ENCODE measurements at places on chromosomes 5 and 9.

GRCh38 chr5:113531481-113532159 lies 18.1 kb downstream of the YTHDC2 start:
- no peak for DNase-seq

DNA sequence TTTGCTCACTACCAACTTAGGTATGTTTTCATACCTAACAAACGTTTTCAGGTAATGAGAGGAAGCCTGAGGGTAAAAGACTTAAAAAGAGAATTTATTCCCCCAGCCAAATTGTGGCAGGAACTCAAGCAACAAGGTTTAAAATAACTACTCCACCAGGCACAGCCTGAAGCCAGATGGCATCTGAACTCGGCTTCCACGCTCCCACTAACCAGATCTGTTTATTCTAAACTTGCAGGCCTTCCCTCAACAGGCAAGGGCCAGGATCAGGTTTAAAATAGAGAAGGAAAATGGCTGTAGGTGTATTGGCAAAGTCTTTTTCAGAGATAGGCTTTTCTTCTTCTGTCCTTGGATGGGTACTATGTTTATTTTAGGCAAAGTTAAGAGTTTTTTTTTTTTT lies 89.4 kb downstream of the OTULIN start:
- DNase-seq = no peak

DNA sequence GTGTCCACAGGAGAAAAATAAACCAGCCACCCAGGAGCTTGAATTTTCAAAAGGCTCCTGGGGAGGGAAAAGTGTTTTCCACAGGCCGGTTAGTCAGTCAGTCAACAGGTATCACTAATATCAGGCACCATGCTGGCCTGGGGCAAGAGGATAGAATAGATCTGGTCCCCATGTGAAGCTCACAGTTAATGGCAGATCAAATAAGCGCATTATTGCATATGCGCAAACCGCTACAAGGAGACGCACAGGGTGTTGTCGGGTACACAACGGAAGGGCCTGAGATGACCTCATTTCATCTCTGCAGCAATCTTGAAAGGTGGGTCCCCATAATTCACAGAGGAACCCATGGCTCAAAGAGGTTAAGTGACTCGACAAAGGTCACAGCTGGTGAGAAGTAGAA lies 260.7 kb downstream of the CRB2 start:
- DNase-seq = no peak

DNA sequence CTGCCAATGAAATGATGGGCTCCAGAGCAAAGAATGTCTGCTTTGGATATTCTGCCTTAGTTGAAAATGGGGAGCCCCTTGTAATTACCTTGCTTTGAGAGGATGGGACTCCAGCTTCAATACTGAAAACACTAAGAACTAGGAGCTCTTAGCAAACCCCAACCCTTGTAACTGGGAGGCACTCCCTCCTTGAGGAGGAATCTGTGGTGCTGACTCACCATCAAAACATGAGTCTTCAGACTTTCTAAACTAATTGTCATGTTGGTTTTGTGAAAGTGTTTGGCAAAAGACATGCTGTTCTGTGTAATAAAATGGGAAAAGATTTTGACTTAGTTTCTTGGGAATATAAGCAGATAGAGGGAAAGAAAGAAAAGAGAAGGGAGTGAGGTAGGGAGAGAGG lies 91.9 kb upstream of the PTPRD start:
- DNase-seq = no peak

GRCh38 chr5:131169810-131170539 lies 769 bp upstream of the LYRM7 start:
- no peak for DNase-seq

DNA sequence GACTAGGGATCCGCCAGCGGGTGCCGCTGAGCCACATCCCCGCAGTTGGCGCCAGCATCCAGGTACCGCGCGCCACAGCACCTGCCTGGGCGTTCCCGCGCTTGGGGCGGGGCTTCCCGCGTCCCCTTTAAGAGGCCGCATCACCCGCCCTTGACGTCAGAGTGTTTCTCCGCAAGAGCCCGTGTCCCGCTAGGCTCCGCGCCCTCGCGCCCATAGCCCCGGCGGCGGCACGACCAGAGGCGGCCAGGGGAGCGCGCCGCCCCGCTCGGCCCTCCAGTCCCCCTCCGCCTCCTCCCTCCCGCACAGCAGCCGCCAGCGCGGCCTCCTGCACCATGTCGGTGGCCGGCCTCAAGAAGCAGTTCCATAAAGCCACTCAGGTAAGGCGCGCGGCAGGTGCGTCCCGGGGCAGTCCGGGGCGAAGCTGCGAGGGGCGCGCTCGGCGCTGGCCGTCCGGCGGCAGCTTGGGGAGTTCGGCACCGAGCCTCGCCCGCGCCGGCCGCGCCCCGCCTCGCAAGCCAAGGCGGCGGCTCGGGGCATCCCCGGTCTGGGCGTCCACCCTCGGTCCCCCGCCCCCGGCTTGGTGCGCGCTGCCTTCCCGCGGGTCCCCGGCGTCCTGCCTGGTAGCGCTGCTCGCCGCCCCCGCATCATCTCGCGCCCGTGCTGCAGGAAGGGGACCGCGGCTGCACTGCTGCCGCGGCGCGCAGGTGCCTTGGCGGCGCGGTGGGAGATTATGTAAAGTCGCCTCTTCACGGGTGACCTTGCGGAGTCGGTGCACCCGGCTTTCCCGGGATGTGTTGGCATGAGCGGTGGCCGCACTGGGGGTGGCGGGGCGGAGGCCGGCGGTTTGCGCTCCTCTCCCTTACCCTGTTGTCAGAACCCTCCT lies at the start of gene SH3GL2:
Gene SH3GL2, plus strand, starts transcription at position 156 of the 883 bp plus-strand sequence.
- no peak for DNase-seq

GRCh38 chr9:98861781-98862504 lies 54.5 kb downstream of the GALNT12 start:
- no peak for DNase-seq

GRCh38 chr5:32710550-32711361 lies at the start of gene NPR3:
NPR3 (plus strand) TSS chr5:32711321; CDS start chr5:32711777, 456 bp downstream.
- no peak for DNase-seq

- DNase-seq = no peak
Observed at GRCh38 chr9:76180541-76180940, 213.7 kb downstream of the RFK start.

- DNase-seq = no peak
Observed at GRCh38 chr5:57929271-57929670, 446.7 kb upstream of the ACTBL2 start.

DNA sequence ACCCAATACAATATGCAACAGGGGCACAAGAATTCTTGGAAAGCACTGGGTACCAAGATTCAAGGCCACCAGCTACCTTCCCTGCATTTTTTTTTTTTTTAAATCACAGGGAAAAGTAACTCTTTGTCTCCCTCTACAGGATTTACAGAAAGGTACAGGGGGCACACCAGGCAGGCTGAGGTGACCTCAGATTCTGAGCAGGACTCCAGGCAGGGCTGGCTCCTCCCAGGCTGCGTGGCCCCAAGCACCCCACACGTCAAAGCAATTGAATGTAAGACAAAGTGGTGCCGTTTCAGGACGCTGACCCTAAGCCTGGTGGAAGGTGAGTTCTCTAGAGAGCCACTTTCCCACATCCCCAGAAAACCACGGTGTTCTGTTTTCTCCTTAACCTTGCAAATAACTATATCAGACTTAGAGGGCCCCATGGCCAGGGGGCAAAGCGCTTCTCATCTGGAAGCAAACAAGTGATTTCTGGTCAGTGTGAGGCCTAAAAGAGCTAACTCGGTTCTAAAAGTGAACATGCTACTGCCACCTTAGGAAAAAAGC lies 222.6 kb downstream of the ROR2 start:
- no peak for DNase-seq

GRCh38 chr9:107898761-107899160 lies 409.2 kb upstream of the KLF4 start:
- DNase-seq = no peak

DNA sequence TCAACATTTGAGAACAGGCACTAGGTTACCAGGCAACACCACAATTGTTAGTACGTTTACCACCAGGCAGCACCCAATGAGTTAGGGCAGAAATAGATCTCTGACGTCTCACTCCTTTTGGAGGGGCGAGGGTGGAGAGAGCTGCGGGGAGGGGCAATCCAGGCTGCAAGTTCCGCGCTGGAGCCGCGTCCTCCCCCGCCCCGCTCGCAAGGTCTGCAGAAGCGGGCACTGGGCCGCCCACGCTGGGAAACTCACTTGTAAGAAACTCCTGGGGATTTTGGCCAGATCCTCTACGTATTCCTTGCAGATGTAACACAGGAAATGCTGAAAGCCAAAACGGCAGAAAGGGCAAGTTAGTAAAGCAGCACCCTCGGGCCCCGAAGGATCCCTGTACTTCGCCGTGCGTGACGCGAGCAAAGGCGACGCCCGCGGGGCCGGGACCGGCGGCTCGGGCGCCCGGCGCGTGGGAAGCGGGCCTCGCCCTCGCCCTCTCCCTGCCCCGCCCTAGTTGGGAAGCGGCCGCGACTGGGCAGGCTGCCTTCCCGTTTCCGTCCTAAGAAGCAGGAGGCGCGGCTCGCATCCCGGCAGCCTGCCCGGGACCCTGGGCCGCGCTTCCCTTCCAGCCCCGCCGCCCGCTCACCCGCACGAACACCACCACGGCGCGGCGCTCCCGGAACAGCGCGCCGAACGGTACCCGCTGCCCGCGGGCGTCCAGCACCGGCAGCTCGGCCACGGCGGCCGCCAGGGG lies 493 bp downstream of the PRXL2C start:
- DNase-seq = peak; percentile 59

DNA sequence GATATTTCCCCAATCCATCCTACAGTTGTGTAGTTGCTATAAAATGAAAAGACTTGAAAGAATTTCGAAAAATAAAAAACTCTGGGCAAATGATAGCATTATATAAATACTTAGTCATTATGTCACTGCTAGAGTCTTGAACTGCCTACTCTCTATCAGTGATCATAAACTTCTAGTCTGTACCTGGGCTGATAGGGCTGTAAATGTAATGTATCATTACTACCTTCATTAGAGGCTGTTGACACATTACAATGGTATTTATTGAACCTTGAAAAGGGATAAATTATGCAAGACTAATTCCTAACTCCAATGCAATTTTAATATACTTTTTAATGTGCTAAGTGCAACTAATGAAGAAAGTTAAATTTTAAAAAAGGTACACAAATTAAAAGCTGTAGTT lies 214.1 kb upstream of the EFNA5 start:
- no peak for DNase-seq

GRCh38 chr9:88085476-88085875 lies 52.8 kb downstream of the SPATA31C2 start:
- DNase-seq = no peak

- no peak for DNase-seq
Observed at GRCh38 chr9:105144841-105145240, 99.6 kb upstream of the SLC44A1 start.

- DNase-seq = no peak
Observed at GRCh38 chr9:90552317-90552716, 90.3 kb downstream of the DIRAS2 start.

- no peak for DNase-seq
Observed at GRCh38 chr5:73591102-73591695, 25.7 kb downstream of the UTP15 start.

- no peak for DNase-seq
Observed at GRCh38 chr5:33072296-33072695, 361.2 kb downstream of the NPR3 start.

- DNase-seq = peak; percentile 86
Observed at GRCh38 chr9:131393622-131394463, at the start of gene PRRC2B. PRRC2B (plus strand) TSS chr9:131394086; CDS start chr9:131430145, 36,059 bp downstream.

- peak; percentile 11 for DNase-seq
Observed at GRCh38 chr5:77210964-77211690, 647 bp downstream of the PDE8B start.

DNA sequence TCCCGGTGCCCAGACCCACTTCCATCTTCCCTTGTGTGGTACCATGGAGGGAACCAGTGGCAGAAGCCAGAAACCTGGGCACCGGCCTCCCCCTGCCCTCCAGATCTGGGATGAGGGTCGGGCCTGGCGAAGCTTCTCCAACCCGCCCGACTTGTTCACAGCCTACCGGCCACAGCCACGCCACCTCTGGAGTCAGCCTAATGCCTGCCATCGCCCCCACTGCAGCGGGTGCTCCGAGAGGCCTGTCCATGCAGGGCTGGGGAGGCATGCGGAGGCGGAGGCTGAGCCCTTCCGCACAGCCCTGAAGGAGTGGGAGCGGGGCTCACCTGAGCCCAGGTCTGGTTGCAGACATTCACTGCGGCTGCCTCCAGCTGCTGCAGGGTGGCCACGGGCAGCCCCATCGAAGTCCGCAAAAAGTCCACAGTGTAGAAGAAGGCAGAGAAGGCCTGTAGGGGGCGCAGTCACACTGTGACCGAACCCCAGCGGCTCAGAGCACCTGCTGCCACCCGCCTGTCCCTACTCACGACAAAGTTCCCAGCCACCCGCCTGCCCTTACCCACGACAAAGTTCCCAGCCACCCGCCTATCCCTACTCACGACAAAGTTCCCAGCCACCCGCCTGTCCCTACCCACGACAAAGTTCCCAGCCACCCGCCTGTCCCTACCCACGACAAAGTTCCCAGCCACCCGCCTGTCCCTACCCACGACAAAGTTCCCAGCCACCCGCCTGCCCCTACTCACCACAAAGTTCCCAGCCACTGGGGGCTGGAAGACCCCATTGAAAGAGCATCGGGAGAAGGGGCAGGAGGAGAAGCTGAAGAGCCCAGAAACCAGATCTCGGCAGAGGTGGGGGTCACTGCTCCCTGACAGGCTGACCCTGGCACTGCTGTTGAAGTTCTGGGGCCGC lies 3.8 kb upstream of the NPDC1 start:
- DNase-seq = peak; percentile 57

DNA sequence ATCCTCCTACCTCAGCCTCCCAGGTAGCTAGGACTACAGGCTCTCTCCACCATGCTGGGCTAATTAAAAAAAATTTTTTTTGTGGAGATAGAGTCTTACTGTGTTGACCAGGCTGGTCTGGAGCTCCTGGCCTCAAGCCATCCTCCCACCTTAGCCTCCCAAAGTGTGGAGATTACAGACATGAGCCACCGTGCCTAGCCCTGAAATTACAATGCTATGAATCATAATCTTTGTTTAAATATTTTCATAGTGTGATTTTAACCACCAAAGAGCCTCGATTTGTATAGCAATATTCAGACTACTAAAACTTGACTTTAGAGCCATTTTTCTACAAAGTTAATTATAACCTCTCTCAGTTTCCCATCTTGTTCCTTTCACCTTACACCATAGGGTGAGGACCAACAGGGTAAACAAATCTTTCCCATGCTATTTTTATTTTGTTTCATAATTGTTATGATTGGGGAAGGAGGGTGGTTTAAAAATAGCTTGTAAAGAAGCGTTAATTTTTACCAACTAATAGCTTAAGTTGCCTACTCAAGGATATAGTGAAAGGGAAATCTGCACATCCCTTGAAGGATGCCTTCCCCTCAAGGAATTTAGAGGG lies 32.7 kb downstream of the UBE2D2 start:
- DNase-seq = no peak

DNA sequence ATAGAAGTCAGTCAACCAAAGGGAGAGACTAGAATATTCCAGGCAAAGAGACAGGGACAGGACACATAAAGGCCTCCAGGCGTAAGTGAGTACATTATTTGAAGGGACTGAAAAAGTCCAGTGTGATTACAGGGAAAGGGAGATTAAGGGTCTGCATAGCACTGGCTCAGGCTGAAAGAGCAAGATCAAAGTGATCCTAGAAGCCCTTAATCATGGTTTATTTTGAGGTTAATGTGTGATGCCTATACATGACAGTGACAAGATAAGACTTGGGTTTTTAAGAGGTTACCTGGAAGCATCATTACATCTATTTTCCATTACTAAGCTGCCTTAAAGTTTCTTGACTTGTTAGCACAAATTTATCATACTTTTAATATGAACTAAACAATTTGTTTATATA lies 25.8 kb downstream of the LMBRD2 start:
- DNase-seq = no peak

All from activated naive CD4-positive, alpha-beta T cell treated with anti-CD3 and anti-CD28 coated beads, Interleukin-2, amount 50 U/mL, for 16 hours (primary cell).